ENCODE measurements at places on chromosomes 6 and 20.
A peak's percentile ranks its signal among the peaks of the same experiment; 100 is the strongest.

- no peak for DNase-seq
Observed at GRCh38 chr6:157595768-157596167, 214.8 kb downstream of the ZDHHC14 start.

GRCh38 chr6:132496519-132497180 lies 16.3 kb downstream of the STX7 start:
- DNase-seq: no peak

DNA sequence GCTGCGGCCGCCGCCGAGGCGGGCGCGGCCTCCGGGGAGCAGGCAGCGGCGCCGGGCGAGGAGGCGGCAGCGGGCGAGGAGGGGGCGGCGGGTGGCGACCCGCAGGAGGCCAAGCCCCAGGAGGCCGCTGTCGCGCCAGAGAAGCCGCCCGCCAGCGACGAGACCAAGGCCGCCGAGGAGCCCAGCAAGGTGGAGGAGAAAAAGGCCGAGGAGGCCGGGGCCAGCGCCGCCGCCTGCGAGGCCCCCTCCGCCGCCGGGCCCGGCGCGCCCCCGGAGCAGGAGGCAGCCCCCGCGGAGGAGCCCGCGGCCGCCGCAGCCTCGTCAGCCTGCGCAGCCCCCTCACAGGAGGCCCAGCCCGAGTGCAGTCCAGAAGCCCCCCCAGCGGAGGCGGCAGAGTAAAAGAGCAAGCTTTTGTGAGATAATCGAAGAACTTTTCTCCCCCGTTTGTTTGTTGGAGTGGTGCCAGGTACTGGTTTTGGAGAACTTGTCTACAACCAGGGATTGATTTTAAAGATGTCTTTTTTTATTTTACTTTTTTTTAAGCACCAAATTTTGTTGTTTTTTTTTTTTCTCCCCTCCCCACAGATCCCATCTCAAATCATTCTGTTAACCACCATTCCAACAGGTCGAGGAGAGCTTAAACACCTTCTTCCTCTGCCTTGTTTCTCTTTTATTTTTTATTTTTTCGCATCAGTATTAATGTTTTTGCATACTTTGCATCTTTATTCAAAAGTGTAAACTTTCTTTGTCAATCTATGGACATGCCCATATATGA lies 3.2 kb downstream of the MARCKS start:
- peak; percentile 60 for DNase-seq

GRCh38 chr20:53768329-53768728 lies 174.7 kb upstream of the ZNF217 start:
- DNase-seq: no peak

- no peak for DNase-seq
Observed at GRCh38 chr6:139871803-139872510, 497.5 kb upstream of the CITED2 start.

- DNase-seq: no peak
Observed at GRCh38 chr6:29982097-29982496, 39.8 kb downstream of the HLA-A start.

DNA sequence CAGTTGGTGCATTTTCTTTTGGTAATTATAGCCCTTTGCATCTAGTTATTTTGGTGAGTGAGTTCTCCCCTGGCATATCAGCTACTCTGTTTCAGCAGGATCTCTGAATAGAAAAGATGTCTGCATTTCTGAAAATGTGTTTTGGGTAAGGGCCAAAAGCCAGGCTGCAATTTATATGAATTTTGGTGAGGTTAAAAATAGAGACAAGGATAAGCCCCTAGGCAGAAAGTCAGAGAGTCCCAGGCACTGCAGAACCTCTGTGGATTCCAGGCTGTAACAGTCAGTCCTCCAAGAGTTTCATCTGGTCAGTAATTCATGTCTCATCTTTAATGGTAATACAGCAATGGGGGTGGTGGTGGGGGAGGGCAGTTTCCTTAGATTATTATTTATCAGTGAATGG lies 53.0 kb downstream of the HDGFL1 start:
- no peak for DNase-seq

DNA sequence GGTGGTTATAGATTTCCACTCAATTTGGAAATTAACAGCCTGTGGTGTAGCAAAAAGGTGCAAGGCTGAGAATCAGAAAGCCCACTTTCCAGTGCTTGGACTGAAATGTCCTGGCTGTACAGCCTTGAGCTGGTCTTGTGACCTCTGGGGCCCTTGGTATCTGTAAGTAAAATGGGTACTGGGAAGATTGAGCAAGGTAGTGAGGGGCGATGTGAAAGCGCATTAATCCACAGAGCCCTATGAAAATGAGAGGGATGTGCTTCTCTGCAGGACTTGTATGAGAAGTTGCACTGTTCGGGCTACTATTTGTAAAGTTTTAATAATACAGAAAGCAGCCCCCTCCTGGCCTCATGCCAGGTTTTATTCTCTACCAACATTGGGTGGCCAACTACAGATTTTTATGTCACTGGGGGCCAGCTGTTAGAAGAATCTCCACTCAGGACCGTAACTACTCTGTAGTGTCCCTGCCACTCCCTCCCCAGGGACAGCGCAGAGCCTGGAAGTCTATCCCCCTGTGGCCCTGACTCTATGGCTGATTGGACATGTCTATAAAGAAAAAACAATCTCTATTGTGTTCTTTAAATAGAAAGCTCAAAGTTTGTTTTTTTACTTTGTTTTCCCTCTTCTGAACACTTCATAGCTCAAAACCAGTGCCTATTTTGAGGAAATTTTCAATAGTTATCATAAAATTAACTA lies 254.7 kb upstream of the TAB2 start:
- no peak for DNase-seq

DNA sequence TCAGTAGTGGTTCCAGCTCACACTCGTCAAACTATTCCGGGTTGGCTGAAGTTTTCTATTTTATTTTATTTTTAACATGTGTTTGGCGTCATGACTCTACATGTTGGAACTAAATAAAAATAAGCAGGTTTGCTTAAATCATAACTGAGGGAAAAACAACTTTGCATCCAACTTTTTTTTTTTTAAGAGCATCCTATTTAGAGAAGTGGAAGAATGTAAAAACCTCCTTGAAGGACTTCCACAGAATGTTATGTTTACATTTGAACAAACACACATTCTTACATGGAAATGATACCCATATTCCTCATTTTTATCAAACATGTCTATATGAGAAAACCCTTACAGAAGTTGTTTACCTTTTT lies 659 bp downstream of the PRDM1 start:
- DNase-seq: no peak

DNA sequence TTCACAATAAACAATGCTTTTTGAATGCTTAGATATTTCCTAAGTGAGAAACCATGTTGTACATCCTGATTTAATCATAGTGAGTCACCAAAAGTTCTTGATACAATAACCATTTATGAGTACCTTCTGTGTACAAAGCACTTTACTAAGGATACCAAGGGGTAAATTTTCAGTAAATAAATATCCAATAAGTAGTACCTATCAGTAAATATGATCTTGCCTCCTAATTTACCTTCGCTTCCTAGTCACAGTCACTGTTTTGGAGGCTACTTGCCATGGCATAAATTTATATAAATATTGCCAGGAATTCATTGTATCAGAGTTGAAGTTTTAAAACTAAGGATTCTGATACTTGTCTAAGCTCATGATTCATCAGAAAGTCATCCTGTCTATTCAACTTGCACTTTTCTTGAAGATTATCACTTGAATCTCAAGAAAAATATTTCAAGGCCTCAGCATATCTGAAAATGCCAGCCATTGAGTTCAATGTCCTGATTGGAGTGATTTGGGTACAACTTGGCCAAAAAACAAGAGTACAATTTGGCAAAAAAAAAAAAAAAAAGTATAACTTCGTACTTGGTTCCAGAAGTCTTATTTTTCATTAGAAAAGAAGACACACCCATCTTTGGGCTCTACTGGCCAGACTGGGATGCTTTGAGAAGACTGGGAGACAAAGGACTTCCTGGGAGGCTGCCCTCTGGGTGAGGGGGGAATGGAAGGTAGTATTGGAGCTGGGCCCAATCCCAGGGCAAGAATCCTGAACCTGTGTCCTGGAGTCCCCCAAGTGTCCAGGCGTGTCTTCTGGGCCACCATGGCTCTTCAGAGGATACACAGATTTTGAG lies 32.8 kb downstream of the RAB22A start:
- DNase-seq: no peak

DNA sequence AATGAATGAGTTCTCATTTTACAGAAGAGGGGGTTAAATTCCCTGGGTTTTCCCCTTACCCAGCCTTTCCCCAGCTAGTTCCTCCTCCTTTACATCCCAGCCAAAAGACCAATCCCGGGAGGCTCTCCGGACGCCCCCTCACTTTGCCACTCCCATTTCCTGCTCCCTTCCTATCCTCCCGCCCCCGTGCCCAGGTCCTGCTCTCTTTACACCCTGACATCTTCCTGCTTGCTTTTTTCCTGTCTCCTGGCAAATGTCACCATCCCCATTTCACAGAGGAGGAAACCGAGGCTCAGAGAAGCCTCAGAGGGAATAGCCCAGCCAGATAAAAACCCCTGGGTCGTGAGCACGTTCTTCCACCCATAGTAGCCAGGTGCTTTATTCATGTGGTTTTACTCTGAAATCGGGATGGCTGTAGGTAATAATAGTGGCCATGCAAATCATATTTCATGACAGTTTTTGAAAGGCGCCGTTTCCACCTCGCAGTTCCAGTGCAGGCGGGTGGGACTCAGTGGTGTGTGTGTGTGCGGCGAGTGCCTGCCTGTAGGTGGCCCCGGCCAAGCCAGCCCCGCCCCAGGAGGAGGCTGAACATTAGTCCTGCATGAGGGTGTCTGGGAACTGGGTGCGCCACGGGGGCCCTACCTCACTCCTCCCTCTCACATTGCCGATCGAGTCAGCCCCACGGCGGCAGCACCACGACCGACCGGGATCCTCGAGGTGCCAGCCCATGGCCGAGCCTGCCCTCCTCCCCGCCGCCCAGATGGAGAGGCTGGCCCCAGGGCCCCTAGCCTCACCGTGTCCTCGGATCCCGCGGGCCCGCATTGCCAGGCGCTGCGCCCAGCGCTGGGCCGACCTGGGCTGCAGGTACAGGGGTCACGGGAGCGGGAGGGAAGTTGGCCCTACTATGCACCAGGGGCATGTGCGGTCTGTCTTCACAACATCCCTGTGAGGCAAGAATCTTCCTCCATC lies at the start of gene ARHGAP40:
Gene ARHGAP40 (plus strand): TSS at position 594 of the 969 bp plus-strand sequence.
- DNase-seq: no peak

GRCh38 chr6:34144581-34145160 lies 1.2 kb downstream of the GRM4 start:
- peak; percentile 41 for DNase-seq

- DNase-seq: peak; percentile 7
Observed at GRCh38 chr20:9011121-9011520, 57.8 kb upstream of the PLCB4 start.

DNA sequence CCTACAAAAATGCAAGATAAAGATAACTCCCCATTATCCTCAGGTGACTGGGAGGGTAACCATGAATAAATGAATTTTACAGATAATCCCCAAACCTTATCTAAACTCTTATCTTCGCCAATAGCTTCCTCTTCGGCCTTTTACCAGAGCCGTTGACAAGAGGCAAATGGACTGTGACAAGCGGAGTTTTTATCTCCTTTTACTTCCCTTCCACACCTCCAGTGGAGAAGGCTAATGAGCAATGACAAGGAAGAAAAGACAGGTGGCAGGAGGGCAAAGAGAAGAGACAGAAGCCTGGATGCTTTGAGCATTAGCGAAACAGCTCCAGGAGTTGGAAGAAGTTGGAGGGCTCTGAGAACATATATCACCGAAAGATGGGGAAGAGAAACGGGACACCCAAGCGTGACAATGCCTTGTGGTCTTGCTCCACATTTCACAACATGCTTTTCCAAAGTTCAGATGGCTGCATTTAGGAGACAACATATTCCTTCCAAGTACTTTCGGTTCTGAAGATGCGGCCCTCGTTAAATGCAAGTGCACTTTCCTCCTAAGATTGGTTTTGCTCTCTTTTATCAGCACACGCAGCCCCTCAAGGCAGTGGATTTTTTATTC lies 69.2 kb downstream of the PRDM1 start:
- no peak for DNase-seq

- no peak for DNase-seq
Observed at GRCh38 chr6:21227486-21227885, 366.1 kb upstream of the SOX4 start.

DNA sequence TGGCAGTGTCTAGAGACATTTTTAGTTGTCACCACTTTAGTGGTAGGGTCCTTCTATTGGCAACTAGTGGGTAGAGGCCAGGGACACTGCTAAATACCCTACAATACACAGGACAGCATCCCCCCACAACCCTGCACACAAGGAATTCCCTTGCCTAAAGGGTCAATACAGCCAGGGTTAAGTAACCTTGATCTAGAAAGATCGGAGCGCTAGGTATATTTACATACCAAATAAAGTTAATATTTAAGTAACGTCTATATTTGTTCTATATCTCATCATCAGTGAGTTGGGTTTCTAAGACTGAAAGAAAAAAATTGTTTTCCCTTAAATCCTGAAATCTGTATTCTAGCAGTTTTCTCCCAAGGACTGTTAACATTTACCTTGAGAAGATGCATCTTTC lies 16.1 kb downstream of the BFSP1 start:
- no peak for DNase-seq

GRCh38 chr6:16837217-16837972 lies 76.1 kb upstream of the ATXN1 start:
- no peak for DNase-seq

DNA sequence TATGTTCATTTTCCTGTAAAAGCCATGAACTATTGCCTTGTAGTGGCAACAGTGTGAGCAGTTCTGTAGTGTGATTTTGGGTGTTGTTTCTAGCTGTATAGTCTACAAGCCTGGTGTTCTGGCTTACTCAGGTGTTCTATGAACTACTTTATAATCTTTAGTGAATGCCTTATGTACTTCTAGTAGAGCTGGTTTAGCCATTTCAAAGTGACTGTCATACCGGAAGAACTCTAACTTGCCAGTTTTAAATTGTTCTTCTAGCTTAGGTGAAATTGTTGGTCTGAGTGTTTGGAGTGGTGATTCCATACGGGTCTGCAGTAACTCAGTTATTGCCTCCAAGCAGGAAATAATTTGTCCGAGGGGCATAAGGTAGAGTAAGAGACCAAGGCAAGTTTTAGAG lies 150.2 kb upstream of the ZNF184 start:
- no peak for DNase-seq

DNA sequence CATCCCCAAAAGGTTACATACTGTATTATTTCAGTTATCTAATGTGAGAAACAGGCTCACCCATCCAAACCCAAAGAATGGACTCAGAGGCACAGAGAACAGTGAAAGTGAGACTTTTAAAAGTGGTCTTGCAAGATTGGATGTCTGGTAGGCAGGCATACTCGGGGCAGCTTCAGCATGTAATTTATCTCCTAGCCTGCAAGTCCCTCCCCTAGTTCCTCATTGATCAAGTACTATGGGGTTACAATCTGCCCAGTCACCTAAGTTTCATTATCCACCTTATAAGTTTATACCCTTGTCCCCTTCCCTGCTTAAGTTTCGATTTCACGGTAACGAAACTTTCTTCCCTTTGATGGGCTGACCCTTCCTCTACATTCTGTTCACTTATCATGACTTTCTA lies 20.8 kb upstream of the ZNF451 start:
- no peak for DNase-seq

DNA sequence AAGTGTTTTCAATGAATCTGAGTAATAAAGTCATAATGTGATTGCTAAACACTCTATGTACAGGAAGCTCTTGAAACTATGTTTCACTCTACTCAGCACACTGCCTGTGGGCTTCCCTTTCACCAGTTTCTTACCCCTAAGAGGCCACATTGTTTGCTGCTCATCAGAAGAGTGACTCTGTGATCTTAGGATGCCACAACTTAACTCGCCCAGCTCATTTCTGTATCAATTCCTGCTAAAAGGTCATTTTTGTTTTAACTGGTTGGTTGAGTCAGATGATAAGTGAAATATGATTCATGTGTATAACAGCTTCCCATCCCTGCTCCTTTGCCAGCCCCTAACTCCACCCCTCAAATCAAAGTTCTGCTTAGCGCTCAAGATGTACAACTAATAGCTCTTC lies 9.8 kb upstream of the NDUFAF4 start:
- DNase-seq: no peak
